ENCODE measurements at places on chromosomes 2 and 18. TPM values are rescaled to one million over a fixed set of nuclear protein-coding genes. Genes with fewer than 3 reads are reported as not detected.

GRCh38 chr2:235709969-235710879 lies 216.4 kb downstream of the AGAP1 start:
- H3K4me3 ChIP-seq, result no peak overlapping the region
- DNase-seq, result peak; percentile 47
- H3K36me3 ChIP-seq, result no peaks in the 10 kb centered on the region
- no peak overlapping the region for H3K27ac ChIP-seq

SLC8A1 gene
- total RNA-seq, result 2.0 TPM

GRCh38 chr2:240556553-240557100 lies 1.2 kb downstream of the ANKMY1 start:
- no peaks in the 10 kb centered on the region for H3K36me3 ChIP-seq
- H3K27ac ChIP-seq, result no peak overlapping the region
- H3K4me3 ChIP-seq, result no peak overlapping the region
- DNase-seq, result peak; percentile 43
- H3K27me3 ChIP-seq, result no peaks in the 10 kb centered on the region

DNA sequence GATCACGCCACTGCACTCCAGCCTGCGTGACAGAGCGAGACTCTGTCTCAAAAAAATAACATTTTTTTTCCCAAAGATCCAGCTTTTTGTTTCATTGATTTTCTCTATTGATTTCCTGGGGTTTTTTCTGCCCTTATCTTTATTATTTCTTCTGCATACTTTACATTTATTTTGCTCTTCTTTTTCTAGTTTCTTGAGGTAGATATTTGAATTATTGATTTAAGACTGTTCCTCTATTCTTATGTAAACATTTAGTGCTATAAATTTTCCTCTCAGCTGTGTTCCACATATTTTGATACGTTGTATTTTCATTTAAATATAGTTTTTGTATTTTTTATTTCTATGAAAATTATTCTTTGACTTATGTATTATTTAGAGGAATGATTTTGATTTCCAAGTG lies 89.8 kb downstream of the TEX51 start:
- H3K36me3 ChIP-seq, result no peaks in the 10 kb centered on the region
- H3K27me3 ChIP-seq, result no peaks in the 10 kb centered on the region
- no peak for DNase-seq

GRCh38 chr2:152387041-152387440 lies 52.1 kb downstream of the FMNL2 start:
- no peaks in the 10 kb centered on the region for H3K36me3 ChIP-seq
- no peaks in the 10 kb centered on the region for H3K27me3 ChIP-seq
- peaks cover 11% of the 10 kb centered on the region for H3K4me1 ChIP-seq
- no peak overlapping the region for H3K4me3 ChIP-seq
- no peak overlapping the region for H3K27ac ChIP-seq
- DNase-seq, result no peak

- peaks cover 20% of the 10 kb centered on the region for H3K4me1 ChIP-seq
- H3K36me3 ChIP-seq, result no peaks in the 10 kb centered on the region
- H3K27ac ChIP-seq, result no peak overlapping the region
- DNase-seq, result no peak
Measured at GRCh38 chr2:216341121-216341520, 31.2 kb downstream of the MARCHF4 start.

GRCh38 chr2:175074478-175074877 lies 69.3 kb upstream of the CHN1 start:
- H3K4me3 ChIP-seq, result no peak overlapping the region
- H3K4me1 ChIP-seq, result no peaks in the 10 kb centered on the region
- no peak for DNase-seq
- peaks cover 6% of the 10 kb centered on the region for H3K36me3 ChIP-seq
- H3K27ac ChIP-seq, result no peak overlapping the region
- H3K27me3 ChIP-seq, result no peaks in the 10 kb centered on the region

MAP3K19 gene
- total RNA-seq, result not detected

LRATD1 gene
- total RNA-seq, result 21.1 TPM

DNA sequence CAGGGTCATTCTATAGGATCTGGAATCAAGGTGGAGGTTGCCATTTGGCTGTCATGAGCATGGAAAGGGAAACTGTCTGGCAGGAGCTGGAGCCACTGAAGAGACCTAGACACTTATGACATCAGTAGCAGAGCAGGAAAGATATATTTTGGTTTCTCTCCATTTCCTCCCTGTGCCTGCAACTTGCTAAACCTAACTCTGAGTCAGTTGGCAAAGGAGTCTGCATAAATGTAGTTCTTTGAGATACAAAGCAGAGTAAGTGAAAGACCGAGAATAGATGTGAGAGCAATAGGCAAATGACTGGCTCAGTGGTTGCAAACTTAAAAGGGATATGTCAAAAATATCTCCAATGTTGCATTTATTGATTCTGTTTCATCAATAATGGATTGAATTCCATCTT lies 757.7 kb downstream of the KCNJ3 start:
- no peak overlapping the region for H3K4me3 ChIP-seq
- no peak for DNase-seq
- H3K36me3 ChIP-seq, result no peaks in the 10 kb centered on the region
- no peak overlapping the region for H3K27ac ChIP-seq
- no peaks in the 10 kb centered on the region for H3K27me3 ChIP-seq
